T-helper 1 cell (primary cell): ENCODE measurements at places on chromosomes 4 and X.

GRCh38 chr4:99435154-99435553 is at the start of gene ADH7:
Gene ADH7 (minus strand): TSS chr4:99435342. CDS start chr4:99435233, 109 bp downstream.
- no peak for DNase-seq

- no peak for DNase-seq
Observed at GRCh38 chr4:88672987-88673386, 24.6 kb downstream of the NAP1L5 start.

DNA sequence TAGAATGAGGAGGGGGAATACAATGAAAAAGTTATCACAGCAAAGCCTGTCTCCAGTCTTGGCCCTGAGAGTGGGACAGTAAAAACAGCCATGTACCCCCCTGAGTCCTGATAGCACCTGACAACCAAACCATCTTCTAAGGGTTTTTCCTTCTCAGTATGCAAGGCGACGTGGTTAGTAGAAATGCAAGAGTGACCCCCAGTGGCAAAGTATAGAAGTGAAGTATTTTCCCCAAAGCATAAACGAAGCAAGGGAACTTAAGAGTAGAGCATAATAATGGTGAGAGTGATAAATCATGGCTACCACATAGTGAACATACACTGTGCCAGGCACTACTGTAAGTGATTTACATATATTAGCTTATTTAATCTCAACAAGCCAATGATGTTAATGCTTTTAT is 52.8 kb downstream of the FAM47C start:
- DNase-seq, result no peak

GRCh38 chr4:45554423-45554822 is 569.4 kb downstream of the GABRG1 start:
- DNase-seq, result no peak

DNA sequence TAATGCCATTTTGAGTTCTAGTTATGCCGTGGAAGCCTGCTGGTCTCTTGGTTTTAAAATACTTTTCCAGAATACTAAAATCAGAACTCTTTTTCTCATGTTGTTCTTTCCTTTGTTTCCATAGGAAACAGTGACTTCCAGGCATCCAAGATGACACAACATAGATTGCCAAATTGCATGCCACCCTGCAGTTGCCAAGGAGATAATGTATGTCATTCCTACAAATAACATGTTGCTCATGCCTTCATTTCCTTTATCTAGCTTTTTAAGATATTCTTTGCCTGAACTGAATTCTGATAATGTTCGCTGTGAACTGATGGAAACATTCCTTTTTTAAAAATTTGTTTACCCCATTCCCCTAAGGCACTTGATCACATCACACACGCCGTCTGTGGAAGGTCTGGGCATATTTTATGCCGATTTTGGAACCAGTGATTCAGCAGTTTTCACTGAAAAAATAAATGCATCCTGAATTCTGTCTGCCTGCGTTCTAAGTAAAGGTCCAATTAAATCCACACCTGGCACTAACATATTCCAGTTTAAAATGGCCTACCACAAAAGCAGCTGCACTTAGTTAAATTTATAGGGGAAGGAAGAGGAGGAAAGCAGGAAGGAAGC is 38.0 kb upstream of the COX7B2 start:
- DNase-seq, result no peak

DNA sequence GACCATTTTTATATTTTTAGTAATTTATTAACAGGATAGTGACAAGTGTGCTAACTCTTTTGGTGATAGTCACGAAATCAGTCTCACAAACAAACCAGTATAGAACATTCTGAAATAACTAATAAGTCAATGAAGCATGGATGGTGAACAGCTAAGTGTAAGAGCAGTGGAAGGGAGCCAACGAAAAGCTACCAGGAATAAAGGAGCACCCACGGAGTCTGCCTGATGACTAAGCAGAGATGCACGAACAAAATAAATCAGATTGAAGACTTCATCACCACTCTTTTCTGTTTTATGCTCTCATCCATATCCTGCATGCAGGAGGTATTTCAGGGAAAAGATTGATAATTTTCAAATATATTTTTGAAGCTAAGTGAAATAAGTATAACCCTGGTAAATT is 891.1 kb upstream of the HS3ST1 start:
- DNase-seq, result no peak

GRCh38 chr4:88106205-88106604 is 52.2 kb downstream of the ABCG2 start:
- DNase-seq, result no peak

DNA sequence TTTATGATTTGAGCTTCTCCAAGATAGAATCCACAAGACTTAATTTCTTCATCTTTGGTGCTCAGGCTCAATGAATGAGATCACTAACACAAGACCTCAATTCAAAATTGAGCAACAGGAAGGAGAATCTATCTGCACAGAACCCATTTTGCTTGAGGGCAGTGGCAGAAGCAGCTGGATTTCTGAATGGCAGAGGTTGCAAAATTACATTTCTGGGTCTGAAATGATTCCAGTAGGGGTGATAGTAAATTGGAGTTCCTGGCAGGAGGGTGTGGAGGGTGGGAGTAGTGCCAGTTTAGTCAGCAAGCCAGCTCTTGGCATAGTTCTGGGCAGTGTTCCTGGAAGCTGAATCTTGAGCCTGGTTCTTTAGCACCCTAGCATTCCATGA is 281.1 kb downstream of the SLC7A11 start:
- no peak for DNase-seq

GRCh38 chr4:185304541-185304940 is 91.2 kb downstream of the LRP2BP start:
- DNase-seq, result no peak

DNA sequence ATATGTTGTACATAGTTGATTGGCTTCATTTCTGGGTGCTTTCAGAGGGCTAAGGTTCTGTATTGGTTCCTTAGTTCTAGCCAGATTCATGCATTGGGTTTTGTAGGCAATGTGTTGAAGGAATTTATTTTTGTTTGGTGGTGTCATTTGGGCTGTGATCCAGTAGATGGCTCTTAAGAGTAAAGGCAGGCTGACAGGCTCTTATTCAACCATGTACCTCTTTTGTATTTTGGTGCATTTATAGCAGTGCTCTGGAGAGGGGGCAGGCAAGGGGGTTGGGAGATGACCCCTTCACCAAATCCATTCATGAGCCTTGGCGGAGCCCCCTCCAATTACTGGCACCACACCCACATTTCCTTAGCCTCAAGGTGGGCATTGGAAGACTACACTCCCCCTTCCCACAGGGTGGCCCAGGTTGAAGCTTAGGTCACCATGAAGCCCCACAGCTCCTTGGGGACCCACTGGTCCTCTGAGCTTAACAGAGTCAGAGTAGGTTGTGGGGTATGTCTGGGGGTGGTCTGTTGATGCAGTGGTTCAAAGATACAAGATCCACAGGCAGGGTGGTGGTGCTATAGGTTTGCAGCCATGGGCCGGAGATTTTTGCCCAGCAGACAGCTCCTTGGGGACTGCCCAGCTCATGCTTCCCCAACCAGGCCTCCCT is 143.0 kb upstream of the GNPDA2 start:
- DNase-seq, result no peak

GRCh38 chr4:128727658-128728057 is 81.8 kb upstream of the JADE1 start:
- DNase-seq, result no peak

DNA sequence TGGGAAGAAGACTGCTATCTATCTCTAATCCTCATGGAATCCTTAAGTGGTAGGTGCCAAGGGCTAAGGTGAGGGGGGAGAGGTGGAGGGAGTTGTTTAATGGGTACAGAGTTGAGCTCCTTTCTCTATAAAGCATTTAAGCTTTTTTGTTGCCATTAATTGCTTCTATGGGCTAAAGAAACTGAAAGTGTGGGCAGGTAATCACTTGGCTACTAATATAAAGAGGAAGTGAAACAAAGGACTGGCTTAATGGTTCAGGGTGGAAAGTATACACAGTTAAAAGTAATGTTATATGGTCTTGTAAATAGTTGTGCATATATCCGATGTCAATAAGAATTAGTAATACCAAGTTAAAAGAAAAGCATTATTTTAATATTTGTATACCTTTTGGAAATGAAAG is 83.9 kb downstream of the POLA1 start:
- DNase-seq, result no peak

GRCh38 chrX:2550328-2551020 is 49.7 kb upstream of the DHRSX start:
- no peak for DNase-seq

DNA sequence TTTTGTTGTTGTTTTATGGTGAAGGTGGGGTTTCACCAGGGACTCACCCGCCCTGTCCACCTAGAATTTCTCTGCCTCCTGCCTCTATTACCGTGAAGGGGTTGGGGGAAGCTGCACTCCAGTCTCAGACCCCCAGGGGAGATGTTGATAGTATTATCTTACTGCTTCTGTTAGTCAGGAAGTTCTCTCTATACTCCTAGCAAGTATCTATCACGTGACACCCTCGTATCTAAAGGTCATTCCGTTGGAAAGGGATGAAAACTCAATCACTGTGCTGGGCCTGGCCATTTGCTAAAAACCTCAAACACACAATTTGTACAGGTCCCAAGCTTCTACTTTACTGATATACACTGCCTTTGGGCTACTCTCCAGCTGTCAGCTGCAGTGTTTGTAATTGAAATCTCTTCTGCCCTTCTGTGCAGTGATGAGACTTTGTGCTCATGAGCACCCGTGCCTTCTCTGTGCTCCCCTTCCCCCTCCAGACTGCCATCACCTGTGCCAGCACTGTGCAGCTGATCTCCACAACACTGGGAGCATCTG is 188.5 kb upstream of the ANXA3 start:
- no peak for DNase-seq

DNA sequence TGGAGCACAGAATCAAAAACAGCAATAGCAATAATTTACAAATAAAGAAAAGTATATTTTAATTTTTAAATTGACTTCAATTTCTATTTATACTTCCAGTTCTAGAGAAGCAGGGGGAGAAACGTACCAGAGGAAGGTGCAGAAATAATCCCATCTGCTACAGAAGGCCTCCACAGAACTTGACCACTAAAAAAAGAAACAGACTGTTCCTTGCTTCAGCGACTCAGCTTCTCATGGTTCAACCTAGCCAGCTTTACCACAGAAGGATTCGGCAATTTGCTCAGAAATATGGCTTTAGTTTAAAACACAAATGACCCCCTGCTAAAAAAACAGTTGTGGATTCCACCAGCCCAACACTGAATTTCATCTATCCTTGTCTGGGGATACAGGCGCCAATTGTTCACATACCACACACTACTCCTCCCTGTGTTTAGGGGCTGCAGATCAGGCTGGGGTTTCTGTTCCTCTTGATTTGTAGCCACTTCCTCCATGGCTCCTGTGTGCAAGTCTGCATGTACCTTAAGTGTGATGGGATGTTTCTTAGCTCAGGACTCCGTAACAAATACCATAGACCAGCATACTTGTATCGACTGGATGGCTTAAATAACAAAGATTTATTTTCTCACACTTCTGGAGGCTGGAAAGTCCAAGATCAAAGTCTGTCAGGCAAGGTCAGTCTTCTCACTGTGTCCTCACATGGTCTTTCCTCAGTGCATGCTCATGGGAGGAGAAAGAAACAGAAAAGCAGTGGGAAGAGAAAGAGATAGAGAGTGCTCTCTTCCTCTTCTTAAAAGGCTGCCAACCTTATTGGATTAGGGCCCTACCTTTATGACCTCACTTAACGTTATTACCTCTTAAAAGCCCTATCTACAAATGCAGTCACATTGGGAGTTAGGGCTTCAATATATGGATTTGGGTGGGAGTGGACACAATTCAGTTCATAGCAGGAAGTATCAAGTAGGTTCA is 79.1 kb downstream of the AMOT start:
- DNase-seq, result no peak

GRCh38 chr4:3168029-3168428 is 80.9 kb upstream of the MSANTD1 start:
- no peak for DNase-seq

GRCh38 chr4:155336242-155336641 is 40.5 kb downstream of the MAP9 start:
- DNase-seq, result no peak

DNA sequence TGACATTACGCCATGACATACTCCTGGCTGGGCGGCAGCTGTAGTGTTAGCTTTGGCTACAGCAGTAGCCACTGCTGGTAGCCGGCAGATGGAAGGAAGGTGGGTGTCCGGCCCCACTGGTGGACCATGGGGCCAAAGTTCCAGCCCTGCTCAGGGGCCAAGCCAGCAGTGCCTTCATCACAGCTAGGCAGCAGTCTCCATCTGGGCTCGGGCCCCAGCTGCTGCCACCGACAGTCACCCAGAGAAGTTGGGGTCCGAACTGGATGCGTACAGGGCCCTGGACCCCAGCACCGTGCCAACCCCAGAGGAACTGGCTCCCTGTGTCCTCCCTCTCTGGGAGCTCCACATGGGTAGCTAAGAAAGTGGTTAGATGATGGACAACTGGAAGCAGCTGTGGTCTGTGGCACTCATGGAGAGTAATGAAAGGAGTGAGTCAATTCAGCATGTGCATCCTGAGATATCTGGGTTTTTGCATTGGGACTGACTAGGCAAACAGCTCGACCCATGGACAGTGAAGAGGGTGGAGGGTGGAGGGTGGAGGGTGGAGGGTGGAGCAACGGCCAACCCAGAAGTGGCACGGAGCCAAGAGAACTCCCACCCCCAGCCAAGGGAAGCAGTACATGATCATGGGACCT is 366.6 kb upstream of the GRIA3 start:
- no peak for DNase-seq

GRCh38 chr4:98248934-98249333 is 12.2 kb upstream of the RAP1GDS1 start:
- DNase-seq, result no peak

- DNase-seq, result no peak
Observed at GRCh38 chrX:153966283-153966688, 5.3 kb downstream of the HCFC1 start.

DNA sequence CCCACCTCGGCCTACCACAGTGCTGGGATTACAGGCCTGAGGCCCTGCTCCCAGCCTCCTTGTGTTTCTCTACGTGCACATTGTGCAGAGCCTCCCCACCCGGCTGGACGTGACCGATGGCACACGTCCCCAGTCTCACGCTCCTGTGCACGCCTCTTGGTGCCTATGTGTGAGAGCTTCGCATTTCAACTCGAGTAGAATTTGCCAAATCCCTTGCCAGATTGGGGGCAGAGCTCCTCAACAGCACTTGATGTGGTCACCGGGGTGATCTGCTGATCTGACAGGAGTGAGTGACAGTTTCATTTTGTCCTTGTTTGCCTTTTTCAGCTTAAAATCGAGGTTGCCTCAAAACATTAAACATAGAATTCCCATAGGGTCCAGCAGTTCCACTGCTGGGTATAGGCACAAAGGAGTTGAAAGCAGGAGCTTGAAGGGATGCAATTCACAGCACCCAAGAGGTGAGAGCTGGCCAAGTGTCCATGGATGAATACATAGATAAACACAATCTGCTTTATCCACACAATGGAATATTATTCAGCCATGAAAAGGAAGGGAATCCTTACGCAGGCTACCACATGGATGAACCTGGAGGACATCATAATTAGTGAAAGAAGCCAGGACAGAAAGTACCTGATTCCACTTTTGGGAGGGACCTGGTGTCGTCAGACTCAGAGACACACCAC is 17.6 kb downstream of the TMEM187 start:
- DNase-seq, result no peak

- peak; percentile 53 for DNase-seq
Observed at GRCh38 chrX:39854772-39855747, 242.7 kb downstream of the BCOR start.

- no peak for DNase-seq
Observed at GRCh38 chr4:70808151-70808550, 31.5 kb downstream of the GRSF1 start.

- DNase-seq, result no peak
Observed at GRCh38 chr4:114251020-114251419, 271.6 kb upstream of the ARSJ start.
